ENCODE measurements at places on chromosomes 13 and 19.

GRCh38 chr13:113657851-113658741 lies at the start of gene ATP4B:
Gene ATP4B (minus strand): TSS chr13:113658198. CDS start chr13:113658144, 54 bp downstream.
- DNase-seq, result no peak

DNA sequence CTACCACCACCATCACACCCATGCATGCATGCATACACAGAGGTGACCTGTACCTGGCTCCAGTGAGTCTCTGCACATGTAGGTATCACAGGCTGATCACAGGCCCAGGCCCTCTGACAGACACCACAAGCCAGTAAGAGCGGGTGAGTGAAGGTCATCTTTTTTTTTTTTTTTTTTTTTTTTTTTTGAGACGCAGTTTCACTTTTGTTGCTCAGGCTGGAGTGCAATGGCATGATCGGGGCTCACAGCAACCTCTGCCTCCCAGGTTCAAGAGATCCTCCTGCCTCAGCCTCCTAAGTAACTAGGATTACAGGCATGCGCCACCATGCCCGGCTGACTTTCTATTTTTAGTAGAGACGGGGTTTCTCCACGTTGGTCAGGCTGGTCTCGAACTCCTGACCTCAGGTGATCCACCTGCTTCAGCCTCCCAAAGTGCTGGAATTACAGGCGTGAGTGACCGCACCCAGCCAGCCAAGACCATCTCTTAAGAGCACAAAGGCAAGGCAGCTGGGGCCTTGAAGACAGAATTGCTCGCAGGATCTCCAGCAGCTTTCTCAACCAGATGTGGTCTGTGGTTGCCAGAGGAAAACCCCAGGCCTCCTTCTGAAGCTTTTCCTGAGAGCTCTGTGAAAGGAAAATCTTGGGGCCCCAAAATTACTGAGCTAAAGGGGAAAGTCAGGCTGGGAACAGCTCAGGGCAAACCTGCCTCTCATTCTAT lies 3.2 kb upstream of the NKG7 start:
- no peak for DNase-seq

- no peak for DNase-seq
Observed at GRCh38 chr13:87851410-87851809, 180.2 kb downstream of the SLITRK5 start.

DNA sequence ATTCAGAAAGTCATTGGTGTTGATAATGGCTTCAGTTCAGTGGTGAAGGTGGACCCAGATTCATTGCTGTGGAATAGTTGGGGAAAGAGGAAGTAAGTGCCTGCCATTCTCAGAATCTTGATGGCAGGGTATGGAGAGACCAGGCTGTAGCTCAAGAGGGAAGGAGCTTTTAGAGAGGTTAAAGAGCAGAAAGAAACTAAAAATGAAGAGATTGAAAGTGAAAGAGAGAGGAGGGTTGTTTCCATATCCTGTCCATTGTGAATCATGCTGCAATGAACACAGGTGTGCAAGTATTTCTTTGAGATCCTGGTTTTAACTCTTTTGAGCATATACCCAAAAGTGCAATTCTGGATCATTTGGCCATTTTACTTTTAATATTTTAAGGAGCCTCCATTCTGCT lies 12.5 kb downstream of the GJB6 start:
- no peak for DNase-seq

DNA sequence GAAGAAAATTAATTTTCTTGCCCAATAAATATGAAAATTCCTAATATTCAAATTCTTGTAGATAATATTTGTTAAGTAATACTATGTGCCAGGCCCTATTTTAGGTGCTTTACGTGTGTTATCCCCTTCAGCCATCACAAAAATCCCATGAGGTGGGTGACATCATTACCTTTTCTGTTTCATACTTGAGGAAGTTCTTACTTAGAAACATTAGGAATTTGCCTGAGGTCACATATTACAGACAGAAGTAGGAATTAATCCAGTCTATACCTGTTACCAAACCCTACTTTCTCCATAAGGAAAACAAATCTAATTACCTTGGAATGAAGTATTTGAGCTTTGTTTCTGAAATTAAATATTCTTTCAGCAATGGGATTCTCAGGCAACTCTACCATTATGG lies 336.1 kb downstream of the GPC6 start:
- no peak for DNase-seq

GRCh38 chr13:99998261-99998660 lies 16.7 kb downstream of the ZIC2 start:
- DNase-seq, result no peak

GRCh38 chr13:29909081-29909730 lies 58.8 kb upstream of the UBL3 start:
- no peak for DNase-seq

DNA sequence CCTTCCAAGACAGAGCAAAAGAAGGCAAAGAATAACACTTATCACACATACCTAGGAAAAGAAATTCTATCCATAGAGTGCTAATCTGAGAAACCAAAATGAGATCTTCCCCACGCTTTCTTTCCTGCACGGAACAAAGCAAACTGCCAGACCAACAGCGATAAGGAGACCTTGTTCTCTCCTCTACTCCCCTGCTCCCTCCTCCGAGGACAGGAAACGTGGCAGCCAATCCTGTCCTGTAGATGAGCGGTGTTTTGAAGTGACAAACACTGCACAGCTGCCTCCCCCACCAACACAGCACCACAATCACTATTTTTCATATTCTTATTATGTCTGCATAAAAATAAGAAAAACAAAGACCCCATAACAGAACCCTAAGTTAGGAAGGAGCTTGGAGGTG lies 113.9 kb upstream of the IRS2 start:
- DNase-seq, result no peak

- DNase-seq, result peak; percentile 19
Observed at GRCh38 chr13:81171065-81171647, 830.2 kb upstream of the SPRY2 start.

Measured in globus pallidus (tissue), 1 donor.